ENCODE measurements at places on chromosomes 11 and 22.

DNA sequence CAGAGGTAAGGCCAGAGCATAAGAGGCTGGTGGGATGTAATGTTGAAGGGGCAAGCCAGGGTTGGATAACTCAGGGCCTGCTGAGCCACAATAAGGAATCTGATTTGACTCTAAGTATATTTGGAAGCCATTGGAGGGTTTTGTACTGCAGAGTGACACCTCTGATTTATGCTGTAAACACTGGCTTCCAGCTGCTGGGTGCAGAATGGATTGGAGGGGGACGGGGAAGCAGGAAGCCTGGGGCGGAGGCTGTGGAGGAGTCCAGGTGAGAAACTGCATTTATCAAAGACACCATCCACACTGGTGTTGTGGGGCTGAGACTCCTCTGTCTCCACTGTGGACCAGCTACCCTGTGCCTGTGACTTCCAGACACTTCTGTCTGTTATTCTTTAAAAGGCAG is 26.8 kb downstream of the MIAT start:
- no peak for DNase-seq

DNA sequence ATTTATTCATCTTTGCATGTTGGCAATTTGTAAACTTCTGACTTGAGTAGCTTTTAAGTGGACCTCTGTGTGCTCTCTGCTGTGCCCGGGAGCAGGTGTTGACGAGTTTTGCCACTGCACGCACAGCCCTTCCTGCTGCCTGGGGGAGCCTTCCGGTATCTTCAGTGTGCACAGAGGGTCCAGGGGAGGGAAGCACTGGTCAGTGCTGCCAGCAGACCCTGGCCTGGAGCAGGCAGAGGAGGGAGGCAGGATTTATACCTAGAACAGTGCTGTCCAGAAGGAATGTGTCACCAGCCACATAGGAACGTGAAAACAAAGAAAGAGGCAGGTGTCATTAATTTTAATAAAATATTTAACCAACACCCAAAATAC is 403.6 kb downstream of the TBC1D22A start:
- no peak for DNase-seq

- no peak for DNase-seq
Measured at GRCh38 chr11:114982141-114982540, 303.8 kb downstream of the NXPE2 start.

- DNase-seq = no peak
Measured at GRCh38 chr11:31671681-31672080, 139.4 kb downstream of the PAX6 start.

DNA sequence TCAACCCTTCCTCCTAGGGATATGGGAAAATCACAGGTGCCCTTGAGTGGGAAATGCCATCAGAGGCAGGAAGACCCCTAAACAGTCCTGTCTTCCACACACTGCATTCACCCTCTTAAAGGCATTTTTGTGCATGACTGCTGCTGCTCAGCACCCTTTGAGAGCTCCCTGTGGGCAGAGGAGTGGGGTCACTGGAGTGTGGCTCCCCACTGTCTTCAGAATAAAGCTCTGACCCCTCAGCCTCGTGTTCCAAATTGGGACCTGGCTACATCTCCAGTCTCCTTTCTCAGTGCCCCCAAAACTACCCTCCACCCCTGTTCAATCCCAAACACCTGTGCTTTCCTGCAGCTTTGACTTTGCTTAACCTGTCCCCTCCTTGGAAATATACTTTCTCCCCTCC is 46.6 kb downstream of the CHRDL2 start:
- no peak for DNase-seq

- DNase-seq = no peak
Measured at GRCh38 chr11:41522899-41523672, 63.6 kb upstream of the LRRC4C start.

DNA sequence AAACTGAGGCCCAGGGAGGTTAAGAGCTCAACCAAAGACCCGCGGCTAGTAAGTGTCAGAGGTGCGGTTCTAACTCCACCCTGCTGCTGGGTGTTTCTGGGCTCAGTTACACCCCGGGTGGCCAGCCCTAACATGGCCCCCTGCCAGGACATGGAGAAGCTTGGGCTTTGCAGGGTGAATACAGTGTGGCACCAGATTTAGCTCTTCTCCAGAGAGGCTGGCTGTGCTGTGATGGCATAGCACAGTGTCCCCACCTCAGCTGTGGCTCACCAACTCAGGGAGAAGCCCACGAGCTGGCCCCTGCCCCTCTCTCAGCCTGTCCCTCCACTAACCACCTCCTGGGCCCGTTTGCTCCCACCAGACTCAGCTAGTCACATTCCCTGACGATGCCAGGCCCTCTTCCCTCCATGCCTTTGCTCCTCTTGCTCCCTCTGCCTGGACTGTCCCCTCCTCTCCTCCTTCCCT is 7.0 kb downstream of the UCP3 start:
- DNase-seq = no peak

All from hepatic stellate cell (primary cell).